SIG-M5 (cell line): ENCODE measurements at places on chromosomes 11 and 22.

- no peak for DNase-seq
Measured at GRCh38 chr11:95363708-95364107, 132.7 kb upstream of the SESN3 start.

DNA sequence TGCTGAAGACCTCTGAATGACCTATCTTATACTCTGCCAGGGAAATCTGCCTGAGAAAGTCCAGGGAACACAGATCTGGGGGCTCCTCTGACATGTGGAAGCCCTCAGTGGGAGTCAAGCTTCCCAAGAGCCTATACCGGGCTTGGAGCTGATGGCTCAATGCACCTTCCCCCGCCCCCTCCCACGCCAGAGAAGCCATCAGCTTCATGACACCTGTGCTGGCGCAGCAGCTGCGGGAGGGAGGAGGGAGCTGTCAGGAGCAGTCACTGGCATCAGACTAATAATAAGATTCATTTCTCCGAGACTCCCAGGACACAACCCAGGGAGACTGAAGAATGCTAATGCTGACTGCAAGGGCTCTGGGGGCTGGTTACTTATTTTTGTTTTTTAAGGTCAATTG lies 47.8 kb downstream of the SPATA19 start:
- no peak for DNase-seq

- no peak for DNase-seq
Measured at GRCh38 chr22:27695925-27696324, 105.6 kb downstream of the MN1 start.

DNA sequence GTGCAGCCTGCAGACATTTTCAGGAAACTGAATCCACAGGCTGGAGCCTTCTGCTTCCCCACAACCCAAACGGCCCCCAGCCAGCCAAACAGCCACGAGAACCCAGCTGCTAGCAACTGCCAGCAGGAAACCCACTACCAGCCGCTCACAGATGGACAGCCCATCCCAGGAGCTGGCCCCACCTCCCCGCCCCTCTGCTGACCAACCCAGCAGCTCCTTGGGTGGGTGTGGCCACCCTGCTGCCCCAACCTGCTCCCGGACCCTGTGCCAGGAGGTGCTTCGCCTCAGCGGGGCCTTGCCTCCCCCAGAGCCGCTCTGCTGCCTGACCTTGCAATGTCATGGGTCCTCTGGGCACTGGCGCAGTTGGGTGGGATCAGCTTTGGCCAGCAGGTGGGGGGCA lies 8.2 kb upstream of the CCDC188 start:
- no peak for DNase-seq

- no peak for DNase-seq
Measured at GRCh38 chr22:20571531-20572007, 64.2 kb downstream of the MED15 start.

GRCh38 chr11:43366677-43367076 lies 8.0 kb downstream of the TTC17 start:
- no peak for DNase-seq

- peak; percentile 52 for DNase-seq
Measured at GRCh38 chr11:18527512-18527911, 770 bp upstream of the TSG101 start.

DNA sequence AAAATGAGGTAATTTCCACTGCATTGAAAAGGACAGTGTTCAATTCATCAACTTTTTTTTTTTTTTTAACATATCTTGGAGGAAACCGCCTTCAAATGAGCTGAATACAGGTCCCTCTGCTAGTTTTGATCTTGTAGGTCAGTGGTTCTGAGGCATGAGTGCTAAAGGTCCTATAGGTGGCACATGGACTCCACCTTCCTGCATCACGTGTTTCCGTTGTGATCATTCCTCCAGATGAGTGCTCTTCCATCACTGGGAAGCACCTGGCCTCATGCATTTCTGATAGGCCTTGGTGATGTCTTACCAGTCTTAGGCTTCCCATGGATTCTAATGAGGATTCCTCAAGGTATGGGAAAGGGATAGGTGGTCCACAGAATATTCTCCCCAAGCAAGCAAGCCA lies 37.8 kb downstream of the FDX1 start:
- DNase-seq, result no peak

DNA sequence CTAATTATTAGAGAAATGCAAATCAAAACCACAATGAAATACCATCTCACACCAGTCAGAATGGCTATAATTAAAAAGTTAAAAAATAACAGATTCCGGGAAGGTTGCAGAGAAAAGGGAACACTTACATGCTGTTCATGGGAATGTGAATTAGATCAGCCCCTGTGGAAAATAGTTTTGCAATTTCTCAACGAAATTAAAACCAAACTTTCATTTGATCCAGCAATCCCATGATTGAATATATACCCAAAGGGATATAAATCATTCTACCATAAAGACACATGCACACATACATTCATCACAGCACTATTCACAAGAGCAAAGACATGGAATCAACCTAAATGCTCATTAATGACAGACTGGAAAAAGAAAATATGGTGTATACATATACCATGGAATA lies 32.5 kb downstream of the NOX4 start:
- DNase-seq, result no peak

DNA sequence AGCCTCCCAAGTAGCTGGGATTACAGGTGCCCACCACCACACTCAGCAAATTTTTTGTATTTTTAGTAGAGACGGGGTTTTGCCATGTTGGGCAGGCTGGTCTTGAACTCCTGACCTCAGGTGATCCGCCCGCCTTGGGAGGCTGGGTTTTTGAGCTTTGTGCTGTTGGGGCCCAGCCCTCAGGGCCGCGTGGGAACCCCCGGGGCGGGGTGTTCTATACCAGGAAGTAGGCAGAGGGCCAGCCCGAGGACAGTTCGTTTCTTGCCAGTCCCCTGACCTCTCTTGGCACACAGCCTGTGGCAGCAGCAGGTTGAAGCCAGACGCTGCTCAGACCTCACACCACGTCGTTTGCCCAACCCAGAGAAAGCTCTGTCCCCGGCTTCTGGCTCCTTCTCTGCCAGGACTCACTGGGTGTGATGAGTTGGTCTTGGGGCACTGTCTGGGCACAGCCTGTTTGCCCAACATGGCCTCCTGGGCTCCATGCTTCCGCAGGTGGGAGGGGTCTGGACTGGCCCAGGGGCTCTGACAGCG lies 24.9 kb upstream of the CHKA start:
- DNase-seq, result no peak

DNA sequence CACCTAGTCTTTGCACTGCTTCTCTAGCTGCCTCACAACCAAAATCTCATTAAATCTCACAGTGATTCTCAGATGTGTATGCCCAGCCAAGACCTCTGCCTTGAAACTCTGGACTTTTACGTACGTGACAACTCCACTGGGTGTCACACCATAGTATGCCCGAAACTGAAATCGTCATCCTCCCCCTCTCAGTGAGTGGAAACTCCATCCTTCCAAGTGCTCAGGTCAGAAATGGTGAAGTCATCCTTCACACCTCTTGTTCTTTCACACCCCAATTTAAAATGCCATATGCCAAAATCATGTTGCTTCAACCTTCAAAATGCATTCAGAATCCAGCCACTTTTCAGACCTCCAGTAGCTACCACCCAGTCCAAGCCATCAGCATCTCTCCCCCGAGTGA lies 42.5 kb downstream of the SFI1 start:
- DNase-seq, result no peak

- no peak for DNase-seq
Measured at GRCh38 chr11:80900265-80900664, 1459.4 kb upstream of the TENM4 start.

- no peak for DNase-seq
Measured at GRCh38 chr11:128285321-128285720, 302.0 kb downstream of the ETS1 start.

DNA sequence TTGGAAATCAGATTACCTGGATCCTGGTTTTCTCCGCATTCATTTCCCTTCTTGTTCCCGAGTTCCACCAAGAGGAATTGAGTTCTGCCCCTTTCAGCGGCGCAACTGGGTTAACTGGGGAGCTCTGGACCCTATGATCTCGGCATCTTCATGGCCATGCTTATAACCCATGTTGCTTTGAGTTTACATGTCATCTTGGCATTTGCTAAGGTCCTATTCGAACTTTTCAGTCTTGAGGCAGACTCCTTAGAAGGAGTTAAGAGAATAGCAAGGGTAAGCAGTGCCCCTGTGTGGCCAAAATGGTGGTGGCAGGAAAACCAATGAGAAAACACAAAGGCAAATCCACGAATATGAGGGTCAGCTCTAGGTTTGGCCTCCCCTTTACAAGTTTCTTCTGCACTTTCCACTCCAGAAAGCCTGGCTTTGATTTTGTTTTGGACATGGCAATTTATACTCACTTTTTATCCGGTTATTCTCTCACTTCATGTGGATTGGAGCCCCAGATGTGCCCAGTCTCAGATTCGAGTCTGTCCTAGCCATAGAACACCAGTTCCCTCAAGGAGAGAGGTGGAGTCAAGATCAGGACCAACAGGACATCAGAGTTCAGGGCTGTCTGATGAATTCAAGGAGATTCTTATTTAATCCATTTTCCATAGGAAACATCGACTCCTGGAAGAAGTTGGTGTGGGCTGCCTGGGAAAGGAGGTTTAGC lies 55.3 kb upstream of the FBXO3 start:
- no peak for DNase-seq

DNA sequence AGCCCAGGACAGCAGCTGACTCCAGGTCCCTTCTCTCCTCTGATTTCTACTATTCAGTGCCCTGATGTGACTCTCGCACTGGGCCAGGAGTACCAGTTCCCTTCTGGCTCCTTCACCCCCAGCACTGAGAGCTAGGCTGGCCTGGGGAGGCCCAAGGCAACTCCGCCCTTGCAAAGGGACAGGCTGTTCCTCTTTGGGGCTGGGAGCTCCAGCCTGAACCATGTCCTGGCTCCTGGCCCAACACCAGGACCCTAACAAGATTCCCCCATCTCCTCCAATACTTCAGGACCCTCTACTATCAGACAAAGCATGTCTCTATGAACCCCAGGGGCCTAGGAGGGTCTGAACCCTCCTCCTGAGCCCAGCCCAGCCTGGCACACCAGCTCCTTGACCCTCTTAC lies 12.5 kb downstream of the CREB3L1 start:
- DNase-seq, result no peak

- DNase-seq, result no peak
Measured at GRCh38 chr22:20238901-20239675, 29.0 kb downstream of the RTN4R start.

GRCh38 chr22:37226514-37226913 lies 14.2 kb upstream of the SSTR3 start:
- DNase-seq, result no peak

DNA sequence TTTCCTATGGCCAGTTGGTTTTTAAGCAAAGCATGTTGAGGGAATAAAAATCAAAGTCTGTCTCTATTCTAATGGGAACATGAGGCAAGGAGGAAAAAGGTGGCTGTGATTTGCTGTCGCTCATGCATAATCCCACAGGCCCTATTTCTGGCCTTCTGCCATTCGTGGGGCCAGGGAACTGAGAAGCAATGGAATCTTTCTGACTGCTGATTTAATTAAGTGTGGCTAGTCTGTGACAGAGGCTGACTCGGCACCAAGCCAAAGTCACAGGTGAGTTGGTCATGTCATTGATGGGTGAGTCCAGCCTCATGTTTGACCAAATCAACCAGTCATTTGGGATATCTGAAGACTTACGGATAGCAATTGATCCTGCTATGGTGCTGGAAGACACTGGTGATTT lies 429.3 kb upstream of the CADM1 start:
- DNase-seq, result no peak

- no peak for DNase-seq
Measured at GRCh38 chr11:67504950-67505581, at the start of gene PITPNM1. Gene PITPNM1 (minus strand): TSS chr11:67505363. CDS start chr11:67504180, 1,183 bp downstream.

GRCh38 chr11:2677127-2677526 lies 22.7 kb downstream of the KCNQ1OT1 start:
- peak; percentile 27 for DNase-seq

- no peak for DNase-seq
Measured at GRCh38 chr22:38196791-38197419, 4.9 kb upstream of the MAFF start.

GRCh38 chr22:27903805-27904473 lies 15.1 kb downstream of the PITPNB start:
- DNase-seq, result no peak

DNA sequence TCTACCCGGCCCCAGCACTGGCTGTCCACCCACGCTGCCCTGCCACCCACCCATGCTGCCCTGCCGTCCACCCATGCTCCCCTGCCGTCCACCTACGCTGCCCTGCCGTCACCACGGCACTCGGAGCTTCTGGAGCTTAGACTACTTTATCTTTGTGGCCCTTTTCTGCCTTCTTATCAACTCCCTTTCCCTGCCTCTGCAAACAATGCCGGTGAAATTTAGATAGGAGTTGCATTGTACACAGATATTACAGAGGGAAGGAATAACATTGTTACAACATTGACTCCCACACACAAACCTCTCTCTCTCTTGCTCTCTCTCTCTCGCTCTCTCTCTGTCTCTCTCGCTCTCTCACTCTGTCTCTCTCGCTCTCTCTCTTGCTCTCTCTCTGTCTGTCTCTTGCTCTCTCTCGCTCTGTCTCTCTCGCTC lies 33.7 kb upstream of the BRSK2 start:
- DNase-seq, result no peak

DNA sequence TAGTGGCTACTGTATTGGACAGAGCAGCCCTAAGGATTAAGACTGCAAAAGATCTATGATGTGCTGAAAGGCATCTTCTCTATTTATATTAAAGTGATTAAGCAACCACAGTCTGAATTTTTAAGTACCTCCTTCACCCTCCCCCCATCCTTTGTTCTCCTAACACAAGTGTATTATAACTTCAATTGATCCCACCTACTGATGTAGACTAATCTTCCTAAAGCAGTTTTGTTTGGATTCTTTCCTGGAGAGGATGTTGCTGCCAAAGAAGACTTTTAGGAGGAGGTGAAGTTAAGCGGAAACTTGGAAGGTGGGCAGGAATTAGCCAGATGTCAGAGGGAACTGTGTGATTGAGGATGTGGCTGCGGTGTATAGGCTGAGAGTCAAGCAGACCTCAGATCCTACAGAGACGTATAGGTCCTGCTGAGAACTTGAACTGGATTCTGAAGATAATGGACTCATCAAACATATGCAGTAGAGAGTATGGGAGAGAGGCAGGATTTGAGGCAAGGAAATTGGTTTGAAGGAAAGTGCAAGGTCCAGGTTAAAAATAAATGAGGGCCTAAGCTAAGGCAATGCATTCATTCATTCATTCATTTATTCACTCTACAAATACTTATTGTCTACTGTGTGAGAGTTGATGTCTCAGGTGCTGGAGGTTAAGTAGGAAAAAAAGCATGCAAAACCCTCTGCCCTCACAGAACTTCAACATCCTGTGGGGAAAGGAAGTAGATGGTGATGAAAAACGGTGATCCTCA lies 5.2 kb upstream of the RASSF10 start:
- no peak for DNase-seq

DNA sequence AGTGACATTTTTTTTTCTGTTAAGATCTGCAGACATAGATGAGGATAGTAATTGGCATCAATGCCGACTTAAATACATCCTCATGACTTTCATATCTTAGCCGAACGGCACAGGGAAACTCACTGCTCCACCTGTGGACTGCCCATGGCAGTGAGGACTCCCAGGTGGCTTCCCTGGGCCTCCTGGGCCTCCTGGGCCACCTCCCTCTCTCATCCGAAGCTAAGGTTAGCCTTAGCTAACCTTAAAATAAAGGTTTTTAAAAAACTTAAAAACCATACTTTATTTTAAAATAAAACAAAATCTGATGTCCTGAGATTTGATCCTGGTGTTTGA lies 38.1 kb upstream of the TSKU start:
- no peak for DNase-seq
